ENCODE measurements at places on chromosomes 3 and 15.

- DNase-seq: no peak
Observed at GRCh38 chr3:182129740-182130139, 418.0 kb downstream of the SOX2 start.

DNA sequence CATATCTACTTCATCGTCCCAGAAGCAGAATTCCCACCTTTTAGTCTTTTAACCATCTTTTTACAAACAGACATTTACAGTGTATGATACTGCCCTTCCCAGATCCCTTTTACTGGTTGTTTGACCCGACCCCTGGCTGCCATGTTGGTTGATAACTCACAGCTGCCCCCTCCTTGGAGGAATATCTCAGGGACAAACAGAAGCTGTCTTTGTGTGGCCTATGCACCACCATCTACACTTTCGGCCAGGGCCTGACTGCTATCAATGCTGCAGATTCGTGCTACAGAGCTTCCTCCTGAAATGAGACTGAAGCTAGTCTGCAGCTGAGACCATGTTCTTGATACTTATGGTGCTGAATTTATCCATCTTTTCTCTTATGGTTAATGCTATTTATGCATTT is 6.6 kb upstream of the POLQ start:
- DNase-seq: no peak

DNA sequence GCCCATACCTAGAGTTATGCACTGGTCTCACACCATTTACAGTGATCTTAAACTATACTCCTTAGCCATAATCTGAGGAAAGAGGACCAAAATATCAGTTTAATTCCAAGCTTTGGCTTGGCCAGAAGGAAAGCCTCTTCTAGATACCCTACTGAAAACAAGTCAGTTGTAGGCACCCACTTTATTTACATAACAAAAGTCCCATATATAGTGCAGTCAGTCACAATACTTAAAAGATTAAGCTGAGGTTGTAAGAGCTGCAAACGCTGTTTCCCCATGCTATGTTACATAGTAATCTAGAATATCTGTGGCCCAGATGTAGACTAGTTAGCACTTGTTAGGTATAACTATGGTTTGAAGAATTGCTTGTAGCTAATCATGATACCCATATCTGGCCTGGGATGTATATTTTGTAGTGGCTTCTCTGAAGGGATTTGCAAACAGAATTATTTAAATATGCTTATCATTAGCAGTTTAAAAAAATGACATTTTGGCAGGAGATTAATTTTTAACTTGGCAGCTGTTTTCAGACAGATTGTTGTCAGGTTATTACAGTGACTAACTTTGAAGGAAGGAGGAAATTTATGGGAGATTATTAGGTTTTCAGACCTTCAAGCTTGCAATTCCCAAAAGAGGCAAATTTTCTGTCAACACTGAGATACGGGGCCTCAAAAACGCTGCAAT is 160.4 kb upstream of the SLC2A2 start:
- DNase-seq: no peak

DNA sequence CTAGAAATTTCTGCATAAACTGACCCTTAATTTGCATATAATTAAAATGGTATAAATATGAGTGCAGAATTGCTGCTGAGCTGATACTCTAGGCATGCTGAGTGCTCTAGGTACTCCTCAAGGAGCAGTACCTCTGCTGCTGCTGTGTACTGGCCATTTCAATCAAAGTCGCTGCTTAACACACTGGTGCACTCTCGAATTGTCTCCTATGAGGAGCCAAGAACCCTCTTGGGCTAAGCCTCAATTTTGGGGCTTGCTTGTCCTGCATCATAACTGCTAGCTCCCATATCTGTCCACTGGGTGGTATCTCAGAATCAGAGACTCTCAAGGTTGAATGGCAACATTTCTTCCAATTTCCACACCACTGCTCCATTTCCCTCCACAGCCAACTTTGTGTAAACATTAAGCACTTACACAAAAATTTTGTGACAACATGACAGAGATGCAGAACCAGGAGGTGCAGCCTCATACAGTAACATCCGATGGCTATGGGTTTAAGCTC is 82.5 kb downstream of the XXYLT1 start:
- DNase-seq: no peak

All from stimulated activated CD8-positive, alpha-beta memory T cell treated with anti-CD3 and anti-CD28 coated beads, Interleukin-4, amount 100 ng/mL, for 1 hour (primary cell).